Activated CD4-positive, alpha-beta T cell treated with anti-CD3 and anti-CD28 coated beads, Interleukin-10, Interleukin-2, amounts not matched to agents 100 ng/mL and 50 ng/mL, durations not matched to agents 16 hours and 8 hours (primary cell): ENCODE measurements at places on chromosomes 2 and 18.

- DNase-seq, result peak; percentile 74
Measured at GRCh38 chr18:58529714-58530354, 99.1 kb downstream of the ALPK2 start.

DNA sequence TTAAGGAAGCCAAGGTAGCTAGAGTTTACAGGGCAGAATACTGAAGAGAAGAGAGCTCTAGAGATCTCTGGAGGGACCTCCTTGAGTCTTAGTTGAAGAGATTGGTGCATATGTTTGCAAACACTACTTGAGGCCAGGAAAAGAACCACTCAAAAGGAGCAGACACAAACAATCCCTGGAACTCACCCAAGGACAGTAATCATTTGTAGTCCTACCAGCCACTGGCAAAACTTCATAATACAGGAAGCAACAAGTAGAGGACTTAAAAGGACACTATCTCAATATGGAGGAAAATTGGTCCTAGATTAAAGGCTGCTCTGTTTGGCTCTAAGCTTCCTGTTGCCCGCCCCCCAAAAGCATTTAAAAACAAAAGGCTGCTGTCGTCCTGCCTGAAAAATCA lies 46.9 kb upstream of the UBXN4 start:
- DNase-seq, result no peak

- DNase-seq, result peak; percentile 37
Measured at GRCh38 chr2:172098650-172099471, 3.8 kb downstream of the DLX2 start.

DNA sequence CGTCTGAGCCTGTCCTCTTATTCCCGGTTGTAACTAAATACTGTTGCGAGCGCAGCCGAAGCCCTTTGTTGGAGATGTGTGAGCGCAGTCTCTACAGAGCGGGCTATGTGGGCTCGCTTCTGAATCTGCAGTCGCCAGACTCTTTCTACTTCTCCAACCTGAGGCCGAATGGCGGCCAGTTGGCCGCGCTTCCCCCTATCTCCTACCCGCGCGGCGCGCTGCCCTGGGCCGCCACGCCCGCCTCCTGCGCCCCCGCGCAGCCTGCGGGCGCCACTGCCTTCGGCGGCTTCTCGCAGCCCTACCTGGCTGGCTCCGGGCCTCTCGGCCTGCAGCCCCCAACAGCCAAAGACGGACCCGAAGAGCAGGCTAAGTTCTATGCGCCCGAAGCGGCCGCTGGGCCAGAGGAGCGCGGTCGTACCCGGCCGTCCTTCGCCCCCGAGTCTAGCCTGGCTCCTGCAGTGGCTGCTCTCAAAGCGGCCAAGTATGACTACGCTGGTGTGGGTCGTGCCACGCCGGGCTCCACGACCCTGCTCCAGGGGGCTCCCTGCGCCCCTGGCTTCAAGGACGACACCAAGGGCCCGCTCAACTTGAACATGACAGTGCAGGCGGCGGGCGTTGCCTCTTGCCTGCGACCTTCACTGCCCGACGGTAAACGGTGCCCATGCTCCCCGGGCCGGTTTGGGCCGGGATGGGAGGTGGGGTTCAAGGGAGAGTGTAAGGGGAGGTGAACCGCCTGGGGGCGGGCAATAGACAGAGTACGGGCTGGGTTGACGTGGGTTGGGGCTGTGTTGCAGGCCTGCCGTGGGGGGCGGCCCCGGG lies at the start of gene HOXD12:
HOXD12 (plus strand) TSS at position 68 of the 819 bp plus-strand sequence; CDS start at position 75, 7 bp downstream.
- no peak for DNase-seq

- no peak for DNase-seq
Measured at GRCh38 chr2:42960002-42960841, 167.8 kb upstream of the HAAO start.

DNA sequence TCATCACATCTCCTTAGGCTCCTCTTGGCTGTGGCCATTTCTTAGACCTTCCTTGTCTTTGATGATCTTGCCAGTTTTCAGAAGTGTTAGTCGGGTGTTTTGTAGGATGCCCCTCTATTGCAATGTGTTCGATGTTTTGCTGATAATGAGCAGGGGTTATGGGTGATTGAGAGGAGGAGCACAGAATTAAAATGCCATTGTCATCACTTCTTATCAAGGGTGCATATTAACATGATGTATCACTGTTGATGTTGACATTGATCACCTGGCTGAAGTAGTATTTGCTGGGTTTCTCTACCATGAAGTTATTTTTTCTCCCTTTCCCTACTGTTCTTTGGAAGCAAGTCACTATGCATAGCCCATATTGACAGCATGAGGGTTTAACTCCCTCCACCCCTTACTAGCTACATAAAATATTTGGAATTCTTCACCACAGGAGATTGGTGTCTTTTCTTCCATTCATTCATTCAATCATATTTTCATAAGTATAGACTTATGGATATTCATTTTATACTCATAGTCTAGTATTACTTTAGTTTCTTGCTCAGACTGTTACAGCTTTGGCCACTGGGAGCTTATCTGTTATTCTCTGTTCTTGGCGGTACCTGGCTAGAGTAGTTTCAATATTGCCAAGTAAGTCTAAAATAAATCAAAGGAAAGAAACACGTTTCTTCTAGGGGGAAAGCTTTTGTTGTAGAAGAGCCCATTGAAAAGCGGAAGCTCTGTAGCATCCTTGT lies 54.5 kb upstream of the TMEM87B start:
- DNase-seq, result no peak
